CD8-positive, alpha-beta T cell (primary cell): ENCODE measurements at places on chromosomes 3 and 15. TPM values are rescaled to one million over a fixed set of nuclear protein-coding genes. Genes with fewer than 3 reads are reported as not detected.

- no peak for DNase-seq
Observed at GRCh38 chr3:65433480-65433879, 605.2 kb downstream of the MAGI1 start.

The NMNAT3 gene
- total RNA-seq, result 1.2 TPM

DNA sequence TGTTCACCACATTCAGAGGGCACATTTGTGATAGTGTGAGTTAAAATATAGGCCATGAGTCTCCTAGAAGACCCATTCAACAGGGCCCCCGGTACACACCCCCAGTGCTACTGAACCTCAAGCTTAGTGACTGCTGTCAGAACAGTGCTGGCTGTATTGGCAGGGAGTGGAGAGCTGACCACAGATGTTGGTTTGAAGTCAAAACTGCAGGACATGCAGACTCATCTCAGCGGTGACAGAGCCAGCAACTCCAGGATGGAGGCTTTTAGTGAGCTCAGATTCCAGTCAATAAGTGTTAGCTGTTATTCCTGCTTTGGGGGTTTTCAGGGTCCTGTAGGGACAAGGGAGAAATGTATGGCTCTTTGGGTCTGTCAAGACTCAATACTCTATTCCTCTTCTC is 29.1 kb downstream of the PRR20G start:
- DNase-seq, result no peak

- DNase-seq, result no peak
Observed at GRCh38 chr3:60573494-60573893, 677.8 kb downstream of the FHIT start.

DNA sequence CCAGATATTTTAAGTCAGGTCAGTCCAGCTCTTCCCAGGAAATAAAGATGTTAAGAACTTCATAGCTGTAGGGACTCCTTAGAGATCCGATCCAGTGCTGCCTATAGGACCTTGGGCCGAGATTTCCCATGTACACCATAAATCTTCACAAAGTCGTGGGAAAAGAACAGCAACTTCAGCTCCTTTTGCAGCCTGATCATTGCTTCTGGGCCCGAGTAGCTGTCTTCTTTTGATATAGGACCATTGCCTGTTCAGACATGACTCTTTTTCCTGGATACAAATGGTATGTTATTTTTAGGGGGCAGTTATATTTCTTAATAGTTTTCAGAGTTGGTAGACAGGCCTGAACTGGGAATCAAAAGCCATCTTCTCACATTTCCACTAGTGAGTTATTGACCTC is 20.5 kb downstream of the IL1RAP start:
- no peak for DNase-seq

GRCh38 chr15:65401611-65402240 is 21.0 kb downstream of the IGDCC4 start:
- DNase-seq, result no peak

The LRRIQ4 gene
- not detected for total RNA-seq

- DNase-seq, result no peak
Observed at GRCh38 chr15:58830556-58830955, 59.5 kb downstream of the MINDY2 start.

- DNase-seq, result no peak
Observed at GRCh38 chr3:142647856-142648255, 51.7 kb downstream of the PLS1 start.

The CLDN11 gene
- total RNA-seq, result not detected

GRCh38 chr3:66082679-66083078 is 44.0 kb upstream of the MAGI1 start:
- no peak for DNase-seq

DNA sequence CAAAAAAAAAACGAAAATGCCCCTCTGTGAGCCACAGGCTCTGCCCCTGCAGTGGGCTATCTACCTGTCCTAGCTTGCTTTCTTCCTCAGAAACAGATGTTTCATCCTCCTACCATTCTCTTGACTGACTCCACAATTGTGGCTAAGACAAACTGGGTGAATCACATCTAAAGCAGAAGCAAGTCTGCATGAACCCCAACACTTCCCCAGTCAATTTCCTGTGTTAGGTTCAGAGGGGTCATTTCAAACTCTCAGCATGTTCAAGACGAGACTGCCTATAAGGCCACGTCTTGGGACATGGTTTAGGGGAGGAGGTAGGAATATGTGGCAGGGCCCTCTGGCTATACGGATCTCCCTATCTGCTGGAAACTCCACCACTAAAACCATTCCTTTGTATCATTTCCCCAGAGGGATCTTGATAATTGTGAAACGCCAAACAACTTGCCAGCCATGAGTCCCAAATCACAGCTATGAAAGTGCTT is 28.6 kb upstream of the ANKDD1A start:
- no peak for DNase-seq

GRCh38 chr15:60243769-60244168 is 154.0 kb downstream of the ANXA2 start:
- no peak for DNase-seq

DNA sequence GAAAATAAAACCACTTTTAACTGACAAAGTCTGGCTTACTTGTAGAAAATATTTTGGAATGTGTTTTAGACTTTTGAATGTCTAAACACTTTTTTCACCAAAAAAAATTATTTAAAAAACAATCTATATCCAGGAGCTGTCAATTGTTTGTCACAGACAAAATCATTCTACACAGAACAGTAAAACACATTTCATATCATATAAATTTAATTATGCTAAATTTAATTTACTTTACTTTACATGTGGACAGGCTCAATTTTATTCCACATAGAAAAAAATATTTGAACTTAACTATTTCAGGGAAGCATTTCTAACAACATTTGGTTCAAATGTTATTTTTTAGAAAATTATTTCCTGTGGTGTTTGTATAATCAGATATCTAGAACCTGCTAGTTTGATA is 1417.0 kb downstream of the ZPLD1 start:
- DNase-seq, result no peak

DNA sequence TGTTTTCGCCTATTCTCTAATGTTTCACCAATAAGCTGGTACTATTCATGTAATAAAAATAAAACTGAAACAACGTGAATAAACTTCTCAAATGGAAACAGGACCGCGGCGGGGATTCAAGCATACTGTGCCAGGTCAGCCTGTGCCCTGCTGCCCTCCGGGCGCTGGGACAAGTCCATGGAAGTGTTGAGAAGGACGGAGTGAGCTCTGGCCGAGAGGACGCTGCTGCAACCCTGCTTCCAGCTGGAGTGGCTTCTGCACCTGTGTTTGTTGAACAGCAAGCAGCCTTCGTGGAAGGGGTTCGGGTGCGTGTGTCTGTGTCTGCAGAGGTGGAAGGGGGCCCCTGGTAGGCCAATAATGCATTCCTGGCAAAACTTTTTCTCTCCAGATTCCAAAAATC is 50.0 kb upstream of the PCSK6 start:
- no peak for DNase-seq

DNA sequence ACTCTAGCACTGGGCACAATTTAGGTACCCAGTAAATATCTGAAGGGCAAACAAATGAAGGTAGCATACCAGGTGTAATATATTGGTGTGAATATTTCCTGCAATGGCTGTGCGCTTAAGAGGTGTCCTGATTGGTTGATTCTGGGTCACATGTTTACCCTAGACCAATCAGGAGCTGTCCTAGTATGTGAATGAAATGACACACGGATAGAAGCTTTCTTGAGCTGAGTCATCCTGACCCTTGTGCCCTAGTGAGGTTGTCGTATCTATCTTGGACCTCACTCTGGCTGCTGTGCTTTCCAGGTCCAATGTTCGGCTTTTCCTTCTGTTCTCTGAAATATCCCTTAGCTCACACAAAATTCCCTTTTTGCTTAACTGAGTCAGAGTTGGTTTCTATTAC is 58.1 kb upstream of the FOXP1 start:
- DNase-seq, result no peak
